Foreskin fibroblast (primary cell): ENCODE measurements at places on chromosomes 7 and 10.

DNA sequence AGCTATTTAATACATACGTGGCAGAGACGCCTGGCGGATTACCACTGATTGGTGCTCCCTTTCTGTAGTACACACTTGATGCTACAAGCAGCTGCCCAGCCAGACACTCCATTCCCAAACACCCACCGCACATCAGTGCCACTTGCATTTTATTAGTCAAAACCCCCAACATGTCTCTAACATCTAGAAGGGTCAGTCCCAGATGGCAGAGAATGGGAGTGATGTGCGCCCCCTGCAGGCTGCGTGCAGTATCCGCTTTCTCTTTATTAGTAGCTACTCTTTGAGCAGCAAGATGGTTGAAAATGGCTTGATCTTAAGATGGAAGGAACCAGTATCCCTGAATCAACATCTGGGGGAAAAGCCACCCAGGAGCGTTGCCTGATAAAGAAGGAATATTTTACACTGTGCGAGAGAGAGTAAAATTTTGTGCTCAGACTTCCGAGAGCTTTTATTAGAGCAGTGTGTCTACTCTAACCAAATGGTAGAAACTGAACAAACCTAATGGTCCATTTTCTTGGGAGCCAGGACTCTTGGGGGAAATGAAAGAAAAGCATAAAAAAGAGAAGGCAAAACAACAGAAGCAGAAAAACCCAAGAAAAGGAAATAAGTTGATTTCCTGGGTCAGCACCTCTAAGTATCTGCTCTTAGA lies 78.3 kb downstream of the ST8SIA6 start:
- DNase-seq = peak; percentile 15

DNA sequence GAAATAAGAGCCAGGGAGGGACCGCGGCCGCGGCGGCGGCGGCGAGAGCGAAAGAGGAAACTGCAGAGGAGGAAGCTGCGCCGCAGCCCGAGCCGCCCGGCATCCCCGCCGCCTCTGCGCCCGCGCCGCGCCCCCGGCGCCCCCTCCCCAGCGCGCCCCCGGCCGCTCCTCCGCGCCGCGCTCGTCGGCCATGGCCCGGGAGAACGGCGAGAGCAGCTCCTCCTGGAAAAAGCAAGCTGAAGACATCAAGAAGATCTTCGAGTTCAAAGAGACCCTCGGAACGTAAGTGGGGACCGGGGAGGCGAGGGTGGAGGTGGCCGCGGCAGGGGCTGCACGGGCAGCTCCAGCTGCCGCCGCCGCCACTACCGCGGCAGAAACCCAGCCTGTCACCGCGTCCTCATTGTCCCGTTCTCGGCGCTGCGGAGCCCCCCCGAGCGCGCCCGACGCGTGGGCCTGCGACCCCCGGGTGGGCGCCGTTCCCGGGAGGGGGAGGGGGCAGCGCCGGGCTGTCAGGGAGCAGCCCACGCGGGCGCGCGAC lies 351 bp downstream of the CAMK1D start:
- DNase-seq = no peak

DNA sequence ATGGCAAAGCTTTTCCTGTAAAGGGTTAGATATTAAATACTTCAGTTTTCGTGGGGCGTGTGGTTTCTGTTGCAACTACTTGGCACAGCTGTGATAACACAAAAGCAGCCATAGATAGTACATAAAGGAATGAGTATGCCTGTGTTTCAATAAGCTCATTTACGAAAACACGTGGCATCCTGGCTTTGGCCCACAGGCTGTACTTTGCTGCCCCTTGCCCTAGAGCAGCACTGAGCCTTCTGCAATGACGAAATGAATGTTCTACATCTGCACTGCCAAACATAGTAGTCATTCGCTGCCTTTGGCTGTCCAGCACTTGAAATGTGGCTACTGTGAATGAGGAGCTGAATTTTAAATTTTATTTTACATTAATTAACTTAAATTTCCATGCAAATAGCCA lies 376.2 kb upstream of the TPK1 start:
- DNase-seq = no peak

DNA sequence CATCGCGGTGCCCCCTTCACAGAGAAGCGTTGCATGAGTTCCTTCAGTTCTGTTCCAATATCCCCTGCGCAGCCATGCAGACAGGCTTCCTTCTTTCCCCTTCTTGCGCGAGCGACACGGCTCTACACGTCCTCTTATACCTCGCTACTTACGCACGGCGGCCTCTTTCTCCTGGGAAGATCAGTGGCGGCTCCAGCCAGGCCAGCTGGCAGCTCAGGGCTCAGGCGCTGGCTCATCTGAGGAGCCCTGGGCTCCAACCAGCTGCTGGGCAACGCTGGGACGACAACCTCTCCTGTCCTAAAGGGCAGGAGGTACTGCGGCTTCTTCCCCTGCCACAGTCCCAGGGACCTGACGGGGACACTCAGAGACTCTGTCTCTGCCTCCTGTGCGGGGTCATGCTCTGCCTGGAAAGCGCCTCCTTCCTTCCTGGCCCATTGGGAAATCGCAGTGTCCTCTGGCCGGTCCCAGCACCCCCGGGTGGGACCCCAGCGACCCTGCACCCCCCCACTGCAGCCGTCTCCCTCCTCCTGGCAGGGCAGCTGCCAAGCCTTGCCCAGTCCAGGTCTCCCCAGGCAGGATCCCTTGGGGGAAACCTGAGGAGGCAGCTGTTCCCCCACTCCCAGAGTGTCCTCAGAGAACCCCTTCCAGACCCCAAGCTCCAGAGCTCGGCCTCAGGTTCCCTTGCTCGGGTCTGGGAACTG lies 5.0 kb upstream of the FAM20C start:
- DNase-seq = no peak

DNA sequence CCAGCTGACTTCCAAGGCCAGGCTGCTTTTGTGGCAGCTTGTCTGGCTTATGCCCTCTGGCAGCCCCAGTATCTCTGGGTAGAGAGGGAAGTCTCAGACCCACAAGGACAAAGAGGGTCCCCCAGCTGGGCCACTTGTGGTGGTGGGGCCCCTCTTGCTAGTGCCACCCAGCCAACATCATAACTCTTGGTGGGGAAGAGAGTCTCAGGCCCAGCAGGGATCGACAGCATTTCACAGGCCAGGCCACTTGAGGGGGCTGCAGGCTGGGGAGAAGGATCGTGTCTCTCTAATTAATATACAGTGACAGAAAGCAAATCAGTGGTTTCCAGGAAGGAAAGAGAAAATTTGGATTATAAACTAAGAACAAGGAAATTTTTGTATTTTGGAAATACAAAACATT lies 76.0 kb downstream of the TYW1B start:
- DNase-seq = no peak

DNA sequence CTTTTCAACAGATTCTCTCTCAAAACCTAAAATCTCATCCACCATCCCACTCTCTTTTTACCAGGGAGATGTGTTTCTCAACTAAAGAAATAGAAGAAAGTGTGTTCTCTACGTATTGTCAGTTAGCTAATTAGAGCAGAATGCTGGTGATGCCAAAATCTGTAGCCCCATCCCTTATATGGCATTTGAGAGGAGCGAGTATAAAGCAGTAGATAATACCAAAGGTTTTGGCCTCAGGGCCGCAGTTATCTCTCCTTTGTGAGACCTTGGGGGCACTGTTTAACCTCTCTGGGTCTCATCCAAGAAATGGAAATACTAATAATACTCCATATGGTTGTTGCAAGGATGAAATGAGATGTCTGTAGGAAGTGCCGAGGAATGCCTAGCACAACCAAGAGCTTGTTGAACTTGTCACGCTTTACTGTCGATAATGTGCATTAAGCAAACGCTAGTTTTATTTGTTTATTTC lies 456 bp upstream of the DLD start:
- no peak for DNase-seq

- no peak for DNase-seq
These were observed 204.7 kb upstream of the KLF14 start for GRCh38 chr7:130938661-130939060.

GRCh38 chr10:126564326-126564888 lies 106.1 kb downstream of the C10orf90 start:
- no peak for DNase-seq

GRCh38 chr7:41969561-41970105 lies 266.7 kb upstream of the INHBA start:
- peak; percentile 33 for DNase-seq

GRCh38 chr10:125102246-125102645 lies 58.1 kb downstream of the CTBP2 start:
- DNase-seq = peak; percentile 57

- no peak for DNase-seq
These were observed 20.3 kb downstream of the PLAC9 start for GRCh38 chr10:80152820-80153219.

DNA sequence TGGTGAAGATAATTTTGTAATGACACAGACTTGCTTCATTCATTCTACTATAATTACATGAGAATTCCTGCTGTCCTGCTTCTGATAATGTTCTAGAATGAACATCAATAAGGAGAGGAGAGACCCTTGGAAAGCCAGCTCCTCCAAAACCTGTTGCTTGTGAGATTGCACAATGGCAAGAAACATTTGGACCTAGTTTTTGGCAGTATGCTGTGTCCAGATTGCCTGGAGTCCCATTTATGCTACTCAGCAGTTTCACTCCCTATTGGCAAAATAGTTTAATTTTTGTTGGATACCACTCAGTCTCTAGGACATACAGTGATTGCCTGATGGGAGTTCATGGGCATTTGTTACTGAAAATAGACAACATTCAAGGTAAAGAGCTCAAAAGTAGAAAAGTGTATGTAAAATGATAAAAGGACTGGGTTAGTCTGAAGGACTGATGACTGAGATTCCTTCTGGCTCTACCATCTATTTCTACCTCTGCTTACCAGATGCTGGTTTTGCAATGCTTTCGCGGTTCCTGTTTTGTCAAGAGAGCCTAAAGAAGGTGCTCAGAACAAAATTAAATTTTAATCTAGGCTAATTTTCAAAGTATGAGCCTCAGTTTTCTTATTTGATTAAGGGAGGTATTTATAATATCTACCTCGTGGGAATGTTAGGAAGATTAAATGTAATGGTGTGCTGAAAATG lies 8.0 kb upstream of the ACTR3B start:
- no peak for DNase-seq

DNA sequence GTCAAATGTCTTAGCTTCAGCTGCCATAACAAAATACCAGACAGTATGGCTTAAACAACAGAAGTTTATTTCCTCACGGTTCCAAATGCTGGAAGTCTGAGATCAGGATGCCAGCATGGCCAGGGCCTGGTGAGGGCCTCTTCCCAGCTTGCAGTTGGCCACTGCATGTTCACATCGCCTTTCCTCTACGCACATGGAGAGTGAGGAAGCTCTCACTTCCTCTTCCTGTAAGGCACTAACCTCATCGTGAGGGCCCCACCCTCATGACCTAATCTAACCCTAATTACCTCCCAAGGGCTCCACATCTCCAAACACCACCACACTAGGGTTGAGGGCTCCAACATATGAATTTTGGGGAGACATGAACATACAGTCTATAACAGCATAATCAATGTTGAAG lies 14.4 kb downstream of the ZNF33B start:
- DNase-seq = no peak

DNA sequence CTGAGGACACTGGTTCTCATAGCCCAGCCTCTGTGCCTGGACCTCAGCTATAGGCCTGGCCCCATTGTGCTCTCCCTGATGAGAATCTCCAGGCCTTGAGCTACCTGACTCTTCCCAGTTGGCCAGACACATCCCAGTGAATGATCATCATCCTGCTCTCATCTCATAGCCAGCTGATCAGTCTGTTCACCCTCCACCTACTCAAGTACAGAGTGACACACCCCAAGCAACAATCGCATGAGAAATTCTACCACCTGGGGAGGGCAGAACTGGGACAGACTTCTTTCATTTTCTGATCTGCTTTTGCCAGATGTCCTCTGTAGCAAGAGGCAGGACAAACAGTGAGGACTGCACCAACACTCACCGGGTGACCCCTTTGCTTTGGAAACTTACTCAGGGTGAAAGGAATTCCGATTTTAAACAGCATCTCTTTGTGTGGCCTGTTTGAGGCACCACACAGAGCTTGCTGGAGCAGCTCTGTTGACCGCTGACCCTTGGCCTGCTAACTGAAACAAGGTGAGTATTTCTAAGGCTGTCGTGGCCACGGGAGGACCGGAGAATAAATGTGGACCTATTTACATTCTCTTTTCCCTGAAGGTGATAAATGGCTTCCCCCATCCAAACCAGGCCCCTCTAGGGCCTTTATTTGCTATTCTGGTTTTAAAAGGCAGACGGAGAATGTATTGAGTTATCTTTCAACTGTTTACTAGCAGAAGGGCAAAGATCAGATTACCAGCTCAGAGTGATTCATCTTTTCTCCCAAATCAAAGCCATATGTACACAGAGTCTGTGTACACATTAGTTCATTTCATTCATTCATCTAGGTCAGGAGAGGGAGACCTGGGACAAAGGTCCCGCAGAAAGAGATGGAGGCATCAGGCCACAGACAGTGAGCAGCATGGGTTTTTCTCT lies 181.4 kb upstream of the TNS3 start:
- peak; percentile 92 for DNase-seq

- no peak for DNase-seq
These were observed 84.0 kb downstream of the NEUROD6 start for GRCh38 chr7:31256506-31256905.

DNA sequence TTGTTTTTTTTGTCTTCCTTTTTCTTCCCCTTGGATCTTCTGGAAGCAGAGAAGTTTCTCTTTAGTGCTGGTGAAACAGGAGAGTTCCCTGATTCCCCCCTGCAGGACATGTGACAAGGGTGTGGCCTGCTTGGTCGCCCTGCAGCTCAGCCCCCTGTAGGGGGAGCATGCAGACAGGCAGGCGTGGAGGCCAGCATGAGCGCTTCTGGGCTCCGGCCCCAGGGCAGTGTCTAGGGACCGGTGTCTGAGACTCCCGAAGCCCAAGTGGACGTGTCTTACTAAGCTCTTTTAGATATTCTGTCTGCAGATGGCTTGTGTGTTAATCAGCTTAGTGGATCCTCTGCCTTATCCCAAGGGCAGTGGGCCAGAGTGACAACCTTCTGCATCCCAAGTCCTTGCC lies 26.1 kb downstream of the PRSS58 start:
- DNase-seq = no peak
